Left renal pelvis (tissue), 4 donors: ENCODE measurements at places on chromosomes 1 and 21.

DNA sequence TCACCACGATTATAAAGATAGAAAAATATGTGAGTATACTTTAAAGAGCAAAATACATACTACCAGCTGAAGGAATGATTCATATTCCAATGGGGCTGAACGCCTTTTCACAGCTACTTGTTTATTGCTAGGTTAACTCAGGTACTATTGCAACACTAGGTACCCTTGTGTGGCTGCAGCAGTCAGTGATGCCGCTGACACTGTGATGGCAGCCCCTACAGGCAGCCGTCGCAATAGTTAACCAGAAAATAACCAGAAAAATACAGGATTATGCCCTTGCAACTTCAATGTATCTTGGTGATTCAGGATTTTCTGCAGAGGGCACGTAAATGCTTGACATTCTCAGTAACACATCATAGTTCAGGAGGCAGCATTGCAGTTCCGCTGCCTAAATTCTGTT is 1.6 kb upstream of the MARK1 start:
- DNase-seq: no peak

DNA sequence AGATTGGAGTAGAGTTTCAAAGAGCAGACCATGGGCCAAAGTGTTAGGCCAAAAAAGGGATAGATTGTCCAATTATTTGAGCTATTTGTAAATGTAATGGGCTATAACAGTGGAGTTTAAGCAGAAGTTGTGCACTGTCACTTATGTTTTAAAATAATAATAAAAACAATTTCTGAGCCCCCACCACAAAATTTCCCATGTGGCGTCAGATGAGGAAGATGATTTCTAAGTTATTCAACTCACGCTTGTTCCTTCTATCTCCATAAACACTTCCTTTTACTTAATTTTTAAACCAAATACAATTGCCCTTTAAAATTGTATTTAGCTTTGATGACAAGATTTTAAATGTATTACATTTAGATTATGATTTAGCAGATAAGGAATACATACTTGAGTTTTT is 330.0 kb downstream of the PTPRC start:
- DNase-seq: no peak

DNA sequence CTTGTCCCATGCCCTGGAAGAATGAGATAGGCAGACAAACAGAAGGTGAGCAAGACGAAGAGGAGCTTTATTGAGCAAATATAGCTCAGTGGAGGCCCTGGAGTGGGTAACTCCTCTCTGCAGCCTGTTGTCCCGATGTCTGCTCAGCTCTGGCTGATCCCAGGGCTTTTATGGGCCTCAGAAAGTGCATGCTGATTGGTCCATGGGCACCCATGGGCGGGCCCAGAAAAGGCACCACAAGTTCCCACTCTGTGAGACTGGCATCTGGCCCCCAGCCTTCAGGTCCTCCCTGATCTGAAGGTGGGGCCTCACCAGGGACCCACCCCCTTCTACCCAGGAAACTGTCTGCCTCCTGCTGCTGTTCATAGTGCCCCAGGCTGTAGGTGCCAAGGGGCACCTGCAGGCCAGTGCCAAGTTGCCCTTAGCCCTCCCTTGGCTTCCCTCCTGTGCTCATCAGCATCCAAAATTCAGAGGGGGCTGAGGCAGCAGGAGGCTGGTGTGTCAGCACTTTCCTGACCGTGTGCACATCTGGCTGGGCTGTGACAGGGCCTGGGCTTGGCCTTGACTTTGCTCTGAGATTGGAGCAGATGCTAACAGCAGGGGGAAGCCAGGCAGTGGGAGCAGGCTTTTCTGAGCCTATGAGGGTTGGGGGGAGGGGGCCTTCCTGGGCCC is 35.4 kb downstream of the ACTL8 start:
- no peak for DNase-seq

GRCh38 chr21:36994501-36995158 is 11.9 kb upstream of the RIPPLY3 start:
- DNase-seq: no peak

- DNase-seq: no peak
Measured at GRCh38 chr1:29358183-29358582, 121.9 kb downstream of the PTPRU start.

GRCh38 chr1:77817368-77818209 is 38.1 kb downstream of the MIGA1 start:
- DNase-seq: no peak

- no peak for DNase-seq
Measured at GRCh38 chr1:208164609-208165008, 79.6 kb downstream of the PLXNA2 start.

DNA sequence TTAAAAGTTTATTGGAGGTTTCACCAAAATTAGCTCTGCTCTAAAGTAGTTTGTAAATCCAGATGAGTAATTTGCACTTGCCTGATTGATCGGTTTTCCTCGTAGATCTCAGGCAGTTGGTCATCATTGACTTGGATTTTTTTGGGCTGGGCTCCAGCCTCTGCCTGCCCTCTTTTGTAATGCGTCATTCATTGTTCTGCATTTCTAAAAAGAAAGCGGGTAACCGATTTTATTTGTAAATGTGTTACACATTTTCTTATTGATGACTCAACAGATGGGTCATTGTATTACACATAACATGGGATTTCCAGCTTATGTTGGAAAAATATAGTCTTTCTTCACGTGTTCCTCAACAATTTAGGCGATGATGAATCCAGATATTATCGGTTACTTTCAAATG is 5.5 kb downstream of the ETS2 start:
- DNase-seq: no peak

- no peak for DNase-seq
Measured at GRCh38 chr21:31671146-31671716, 11.7 kb downstream of the SOD1 start.

DNA sequence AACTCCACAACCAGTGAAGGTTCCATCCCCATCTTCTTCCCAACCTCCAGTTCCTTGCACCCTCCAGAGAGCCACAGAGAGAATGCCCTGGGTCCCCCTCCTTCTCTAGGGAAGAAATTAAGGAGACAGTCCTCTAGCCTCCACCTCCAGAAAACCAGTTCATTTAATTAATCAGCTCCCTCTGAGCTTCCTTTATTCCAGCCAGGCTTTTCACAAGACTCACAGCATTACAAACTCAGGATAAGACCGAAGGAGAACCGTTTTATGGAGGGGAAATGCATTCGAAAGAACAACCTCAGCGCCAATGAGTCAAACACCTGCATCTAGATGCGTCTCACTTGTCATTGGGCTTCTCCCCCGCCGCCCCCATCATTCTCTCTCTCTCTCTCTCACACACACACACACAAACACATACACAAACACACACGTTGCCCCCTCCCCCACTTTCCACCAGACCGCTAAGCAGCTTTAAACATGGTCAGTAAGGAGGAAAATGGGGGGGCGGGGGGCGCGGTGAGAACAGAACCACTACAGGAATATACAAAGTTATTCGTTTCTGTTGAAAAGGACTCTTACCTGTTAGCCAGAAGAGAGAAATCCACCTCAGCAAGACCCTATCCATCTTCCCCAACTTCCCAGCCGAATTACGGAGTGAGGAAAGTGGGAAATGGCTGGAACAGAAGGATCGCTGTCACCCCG is 544 bp downstream of the ILDR2 start:
- no peak for DNase-seq

- DNase-seq: no peak
Measured at GRCh38 chr1:58592522-58593134, 15.6 kb upstream of the TACSTD2 start.

DNA sequence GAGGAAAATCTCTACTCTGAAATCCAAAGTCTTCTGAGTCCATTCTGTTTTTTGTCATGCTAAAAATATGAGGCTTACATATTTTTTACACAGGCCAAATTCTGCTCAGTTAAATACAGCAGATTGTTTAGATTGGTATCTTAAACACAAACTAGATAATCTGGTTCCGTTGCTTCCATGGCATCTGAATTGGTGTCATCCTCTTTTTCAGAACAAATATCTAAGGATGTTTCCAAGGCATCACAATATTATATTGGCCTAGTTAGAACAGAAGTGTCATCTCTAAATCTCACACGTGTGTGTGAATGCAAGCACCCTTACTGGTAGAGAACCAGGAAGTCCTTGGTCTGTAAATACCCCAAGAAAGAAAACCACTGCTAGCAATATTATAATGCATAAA is 151.2 kb downstream of the NRIP1 start:
- DNase-seq: no peak

DNA sequence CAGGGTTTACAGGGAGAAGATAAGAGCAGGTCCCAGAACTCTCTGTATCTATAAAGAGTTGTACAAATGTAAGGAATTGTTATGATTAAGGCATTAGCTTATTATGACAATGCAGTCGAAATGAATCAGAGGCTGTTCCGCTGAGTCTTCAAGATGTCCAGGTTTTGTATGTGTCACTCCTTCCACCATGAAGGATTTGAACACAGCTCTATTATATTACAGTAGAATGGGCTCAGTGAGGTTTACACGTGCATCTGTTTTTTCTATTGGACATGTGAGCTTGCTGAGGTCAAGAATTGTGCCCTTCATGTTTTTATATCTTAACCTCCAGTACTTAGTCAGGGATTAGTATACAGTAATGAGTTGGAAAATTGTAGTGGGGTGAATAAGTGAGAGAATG is 86.3 kb downstream of the MPZL1 start:
- DNase-seq: no peak

- DNase-seq: no peak
Measured at GRCh38 chr1:157597959-157598667, at the start of gene FCRL4. TSS of gene FCRL4 (minus strand) at chr1:157598085. CDS start at chr1:157597944, 141 bp downstream.

DNA sequence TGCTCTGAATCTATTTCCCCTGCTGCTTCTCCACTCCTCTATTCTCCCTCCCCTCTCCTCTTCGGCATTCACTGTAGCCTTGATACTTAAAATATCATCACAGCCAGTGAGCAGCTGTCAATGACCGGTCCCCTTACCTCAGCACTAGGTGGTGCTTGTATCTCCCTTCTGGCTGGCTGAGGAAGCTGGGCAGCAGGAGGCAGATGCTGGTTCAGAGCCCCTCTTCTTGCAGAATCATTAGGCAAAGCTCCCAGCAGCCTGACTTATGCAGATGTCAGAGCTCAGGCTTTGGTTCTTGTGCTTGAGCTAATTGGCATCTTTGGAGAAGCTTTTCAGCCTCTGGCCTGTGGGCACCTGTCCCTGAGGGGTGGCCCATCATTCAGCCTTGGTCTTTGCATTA is 31.9 kb upstream of the KCNA2 start:
- DNase-seq: no peak
